Sigmoid colon (tissue), 7 donors: ENCODE measurements at places on chromosomes 1 and 21.
A peak's percentile ranks its signal among the peaks of the same experiment; 100 is the strongest.

- no peaks in the 10 kb centered on the region for H3K36me3 ChIP-seq
- H3K4me1 ChIP-seq, result no peaks in the 10 kb centered on the region
- DNase-seq, result no peak
- no peak overlapping the region for H3K4me3 ChIP-seq
- H3K27me3 ChIP-seq, result no peaks in the 10 kb centered on the region
These were observed 4.2 kb upstream of the RGS13 start for GRCh38 chr1:192631749-192632148.

DNA sequence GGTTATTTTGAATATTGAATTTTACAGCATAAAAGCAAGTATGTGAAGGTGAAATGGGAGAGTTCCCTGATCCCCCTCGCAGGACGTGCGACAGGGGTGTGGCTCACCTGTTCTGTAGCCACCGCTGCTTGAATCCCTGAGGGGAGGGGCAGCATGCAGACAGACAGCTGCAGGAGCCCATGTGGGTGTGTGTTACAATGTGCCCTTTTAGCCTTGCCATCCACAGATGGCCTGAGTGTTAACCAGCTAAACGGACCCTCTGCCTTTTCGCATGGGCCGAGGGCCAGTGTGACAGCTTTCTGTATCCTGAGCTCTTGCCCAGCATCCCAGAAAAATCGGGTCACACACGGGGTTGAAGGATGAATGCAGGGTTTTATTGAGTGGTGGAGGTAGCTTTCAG lies 43.3 kb downstream of the JAM2 start:
- no peaks in the 10 kb centered on the region for H3K27me3 ChIP-seq
- no peak for DNase-seq
- H3K4me3 ChIP-seq, result no peak overlapping the region
- no peak overlapping the region for H3K27ac ChIP-seq

DNA sequence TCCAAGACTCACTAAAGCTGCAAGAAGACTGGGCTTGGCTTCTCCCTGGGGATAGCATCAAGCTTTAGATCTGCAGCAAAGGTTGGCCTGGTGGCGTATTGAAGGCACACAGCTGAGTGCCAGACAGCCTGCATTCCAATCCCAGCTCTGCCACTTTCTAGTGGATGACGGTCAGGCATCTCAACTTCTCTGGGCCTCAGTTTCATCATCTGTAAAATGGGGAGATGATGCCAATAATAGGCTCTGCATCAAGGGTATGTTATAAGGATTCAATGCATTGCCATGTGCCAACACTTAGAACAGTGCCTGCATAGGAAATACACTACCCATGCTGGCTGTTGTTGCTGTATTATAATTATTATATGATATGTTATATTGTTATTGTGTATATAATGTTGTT lies 220.4 kb downstream of the NPHP4 start:
- H3K36me3 ChIP-seq, result no peaks in the 10 kb centered on the region
- H3K4me3 ChIP-seq, result no peak overlapping the region
- DNase-seq, result no peak
- peaks cover 29% of the 10 kb centered on the region for H3K27me3 ChIP-seq
- no peak overlapping the region for H3K27ac ChIP-seq

DNA sequence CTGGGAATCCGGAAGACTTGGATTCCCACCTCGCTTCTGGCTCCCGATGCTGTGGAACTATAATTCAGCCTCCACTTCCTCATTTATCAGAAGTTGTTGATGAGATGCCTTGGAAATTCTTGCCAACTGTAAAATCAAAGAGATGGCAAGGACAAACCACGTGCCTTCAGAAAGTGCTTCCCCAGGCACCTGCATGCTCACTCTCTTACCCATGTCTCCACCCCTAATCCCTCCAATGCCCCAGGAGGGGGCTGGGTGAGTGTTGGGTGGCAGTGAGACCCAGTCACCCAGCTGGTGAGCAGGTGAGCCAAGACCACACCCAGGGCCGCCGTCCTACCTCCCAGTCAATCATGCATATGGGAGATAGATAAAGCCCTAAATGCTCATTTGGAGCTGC lies 160.8 kb downstream of the PSMG1 start:
- H3K4me3 ChIP-seq, result no peak overlapping the region
- peaks cover 22% of the 10 kb centered on the region for H3K4me1 ChIP-seq
- peak overlapping the region; percentile 3 for H3K27ac ChIP-seq
- H3K36me3 ChIP-seq, result no peaks in the 10 kb centered on the region
- no peaks in the 10 kb centered on the region for H3K27me3 ChIP-seq

GRCh38 chr1:48177257-48177656 lies 45.3 kb upstream of the SLC5A9 start:
- no peak for DNase-seq
- no peak overlapping the region for H3K27ac ChIP-seq
- H3K36me3 ChIP-seq, result no peaks in the 10 kb centered on the region
- H3K27me3 ChIP-seq, result no peaks in the 10 kb centered on the region

DNA sequence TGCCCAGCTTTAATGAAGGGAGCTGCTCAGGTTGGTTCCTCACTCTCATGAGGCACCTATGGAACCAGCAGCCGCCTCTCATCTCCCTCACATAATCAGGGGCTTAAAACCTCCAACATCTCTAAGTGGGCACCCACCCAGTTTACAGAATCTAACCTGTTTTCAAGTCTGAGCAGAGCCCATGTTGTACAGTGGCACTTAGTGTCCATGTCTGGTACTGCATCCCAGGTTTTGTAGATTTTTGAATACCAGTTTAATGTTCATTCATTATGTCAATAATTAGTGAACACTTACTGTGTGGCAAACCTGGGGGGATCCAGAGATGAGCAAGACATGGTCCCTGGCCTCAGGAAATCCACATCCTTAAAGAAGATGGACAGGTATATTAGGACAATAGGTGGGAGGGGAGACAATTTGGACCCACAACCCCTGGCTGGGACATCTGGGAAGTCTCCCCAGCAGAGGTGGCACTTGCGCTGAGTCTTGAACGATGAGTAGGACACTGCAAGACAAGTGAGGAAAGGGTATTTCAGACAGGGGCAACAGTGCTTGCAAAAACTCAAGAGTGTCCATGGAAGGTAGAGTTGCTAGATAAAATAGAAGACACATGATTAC lies 83.3 kb downstream of the LACTBL1 start:
- H3K36me3 ChIP-seq, result no peaks in the 10 kb centered on the region
- no peaks in the 10 kb centered on the region for H3K27me3 ChIP-seq
- no peak overlapping the region for H3K27ac ChIP-seq
- no peak for DNase-seq
- no peak overlapping the region for H3K4me3 ChIP-seq

DNA sequence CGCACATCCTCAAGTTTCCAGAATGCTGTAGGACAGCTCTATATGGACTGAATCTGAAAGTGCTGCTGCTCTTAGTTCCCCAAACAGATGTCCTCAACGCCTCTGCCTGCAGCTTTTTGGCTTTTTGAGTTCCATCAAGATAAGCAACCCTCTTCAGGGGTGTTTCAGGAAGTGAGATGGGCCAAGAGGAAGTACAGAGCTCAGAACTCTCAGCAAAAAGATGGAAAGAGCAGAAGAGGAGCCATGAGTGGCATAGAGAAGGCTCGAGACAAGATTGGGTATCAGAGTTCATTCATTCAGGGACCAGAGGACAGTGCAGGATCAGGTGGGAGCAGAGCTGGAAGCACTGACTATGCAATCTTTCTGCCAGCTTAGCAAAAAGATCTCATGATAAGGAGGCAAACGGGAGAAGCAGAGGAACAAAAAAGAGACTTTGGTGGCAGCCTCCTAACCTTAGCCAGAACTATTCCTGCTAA lies at the start of the genes ADORA3 and TMIGD3:
ADORA3 (minus strand) TSS at position 49 of the 476 bp plus-strand sequence. CDS start 279 bp downstream, outside the sequence.
TMIGD3 (minus strand) TSS at position 49 of the 476 bp plus-strand sequence. CDS start 279 bp downstream, outside the sequence.
- no peaks in the 10 kb centered on the region for H3K27me3 ChIP-seq
- peak within 1 kb of the TSS; percentile 41 for H3K27ac ChIP-seq
- H3K4me3 ChIP-seq, result no peak within 1 kb of the TSS
- no peak for DNase-seq
- peaks cover 31% of the 10 kb centered on the region for H3K4me1 ChIP-seq

- no peak overlapping the region for H3K4me3 ChIP-seq
- DNase-seq, result no peak
These were observed 3.2 kb upstream of the GUK1 start for GRCh38 chr1:228136901-228137300.

GRCh38 chr1:155323729-155324036 lies 3.0 kb downstream of the RUSC1 start:
- peaks cover 4% of the 10 kb centered on the region for H3K36me3 ChIP-seq
- H3K27me3 ChIP-seq, result no peaks in the 10 kb centered on the region
- no peaks in the 10 kb centered on the region for H3K4me1 ChIP-seq
- peak; percentile 96 for DNase-seq
- H3K27ac ChIP-seq, result peak overlapping the region; percentile 95
- peak overlapping the region; percentile 66 for H3K4me3 ChIP-seq

DNA sequence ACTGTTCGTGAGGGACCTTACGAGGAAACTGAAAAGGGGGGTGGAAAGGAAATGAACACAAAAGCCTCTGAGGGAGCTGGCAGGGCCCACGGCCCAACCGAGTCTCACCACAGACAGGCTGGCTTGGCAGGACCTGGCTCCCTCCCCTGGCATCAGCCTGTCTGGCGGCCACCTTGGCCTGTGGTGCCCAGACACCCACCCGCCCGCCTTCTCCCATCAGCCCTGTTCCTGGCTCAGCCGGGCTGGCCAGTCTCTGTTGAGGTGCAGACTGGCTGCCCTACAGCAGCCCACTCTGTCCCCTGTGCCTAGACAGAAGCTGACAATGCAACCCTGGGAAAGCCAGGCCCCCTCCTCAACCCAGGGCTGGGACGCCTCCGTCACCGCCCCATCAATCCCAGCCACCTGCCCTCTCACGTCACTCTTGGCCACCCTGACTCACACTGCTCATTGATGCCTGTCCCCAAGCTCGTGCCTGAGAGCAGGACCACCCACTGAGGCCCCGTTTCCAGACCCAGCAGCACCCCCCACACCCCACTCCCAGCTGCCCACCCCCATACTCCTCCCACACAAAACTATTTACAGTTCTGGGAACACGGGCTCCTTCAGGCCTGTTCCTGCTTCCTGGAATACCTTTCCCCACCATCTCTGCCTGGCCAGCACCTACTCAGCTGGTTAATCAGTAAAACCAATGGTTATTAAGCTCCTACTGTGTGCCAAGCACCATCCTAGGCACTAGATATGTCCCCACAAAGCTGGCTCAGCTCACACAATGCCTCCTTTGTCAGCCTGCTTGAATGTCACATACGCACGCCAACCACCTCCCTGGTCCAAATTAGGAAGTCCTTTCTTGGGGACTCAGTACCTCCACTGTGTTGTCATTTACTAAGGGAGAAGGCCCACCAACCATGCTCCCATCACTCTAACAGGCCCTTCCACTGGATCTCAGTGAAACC lies 22.7 kb downstream of the SDC3 start:
- DNase-seq, result no peak
- H3K36me3 ChIP-seq, result no peaks in the 10 kb centered on the region
- no peak overlapping the region for H3K4me3 ChIP-seq
- peaks cover 95% of the 10 kb centered on the region for H3K4me1 ChIP-seq
- H3K27ac ChIP-seq, result peak overlapping the region; percentile 92

- peak overlapping the region; percentile 41 for H3K27ac ChIP-seq
- no peak overlapping the region for H3K4me3 ChIP-seq
- no peaks in the 10 kb centered on the region for H3K27me3 ChIP-seq
- DNase-seq, result peak; percentile 79
These were observed 14.1 kb downstream of the HENMT1 start for GRCh38 chr1:108646648-108647269.

DNA sequence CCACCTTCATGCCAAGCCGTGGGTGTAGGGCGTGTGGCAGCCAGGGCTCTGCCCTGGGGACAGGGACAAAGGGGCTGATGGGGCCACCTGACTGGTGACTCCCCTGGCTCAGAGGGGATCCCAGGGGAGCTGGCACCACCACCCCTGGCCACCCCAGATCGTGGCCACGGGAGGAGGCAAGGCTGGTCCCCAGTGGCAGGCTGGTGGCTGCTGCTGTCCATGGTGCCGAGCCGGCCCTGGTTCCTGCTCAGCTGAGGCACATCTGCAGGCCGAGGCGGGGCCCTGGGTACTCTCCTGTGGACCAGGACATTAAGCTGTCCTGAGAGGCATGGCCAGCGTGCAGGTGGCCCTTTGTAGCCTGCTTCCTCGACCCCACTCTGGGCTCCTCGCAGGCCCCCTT lies 6.5 kb downstream of the PLCH2 start:
- H3K27me3 ChIP-seq, result no peaks in the 10 kb centered on the region
- no peak overlapping the region for H3K4me3 ChIP-seq
- DNase-seq, result no peak
- no peaks in the 10 kb centered on the region for H3K4me1 ChIP-seq
- no peaks in the 10 kb centered on the region for H3K36me3 ChIP-seq
